ENCODE measurements at places on chromosomes 5 and 9.

GRCh38 chr5:133894143-133894542 is 74.3 kb downstream of the C5orf15 start:
- DNase-seq, result no peak

DNA sequence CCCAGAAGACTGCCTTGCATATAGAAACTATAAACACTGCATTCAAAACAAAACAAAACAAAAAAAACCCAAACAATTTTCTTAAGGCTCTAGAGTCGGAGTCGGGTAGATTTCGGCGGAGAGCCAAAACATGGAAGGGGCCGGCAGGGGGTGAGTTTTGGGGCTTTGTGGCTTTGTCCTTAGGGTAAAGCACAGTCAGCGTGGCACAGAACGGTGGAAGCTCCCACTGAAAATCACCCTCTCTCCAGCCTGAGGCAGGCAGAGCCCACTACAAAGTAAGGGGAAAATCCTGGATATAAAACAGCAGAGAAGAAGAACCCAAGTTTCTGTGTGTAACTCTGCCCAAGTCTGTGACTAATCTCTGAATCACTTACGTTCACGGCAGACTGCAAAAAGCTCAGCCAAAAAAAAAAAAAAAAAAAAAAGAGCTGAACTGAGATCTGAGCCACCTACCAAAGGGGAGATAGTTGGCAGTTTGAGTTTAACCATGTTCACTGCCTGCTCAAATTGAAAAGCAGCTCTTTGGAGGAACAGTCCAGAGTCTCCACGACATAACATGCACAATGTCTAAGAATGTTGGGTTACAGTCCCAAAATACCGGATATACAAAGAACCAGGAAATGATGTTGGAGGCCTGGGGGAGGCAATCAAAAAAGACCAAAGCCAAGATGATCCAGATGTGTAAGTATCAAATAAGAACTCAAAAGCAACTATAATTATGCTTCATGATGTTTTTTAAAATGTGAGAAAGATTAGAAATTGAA is 26.6 kb upstream of the OR2K2 start:
- no peak for DNase-seq

GRCh38 chr9:114223564-114224246 is 68.4 kb downstream of the COL27A1 start:
- no peak for DNase-seq

DNA sequence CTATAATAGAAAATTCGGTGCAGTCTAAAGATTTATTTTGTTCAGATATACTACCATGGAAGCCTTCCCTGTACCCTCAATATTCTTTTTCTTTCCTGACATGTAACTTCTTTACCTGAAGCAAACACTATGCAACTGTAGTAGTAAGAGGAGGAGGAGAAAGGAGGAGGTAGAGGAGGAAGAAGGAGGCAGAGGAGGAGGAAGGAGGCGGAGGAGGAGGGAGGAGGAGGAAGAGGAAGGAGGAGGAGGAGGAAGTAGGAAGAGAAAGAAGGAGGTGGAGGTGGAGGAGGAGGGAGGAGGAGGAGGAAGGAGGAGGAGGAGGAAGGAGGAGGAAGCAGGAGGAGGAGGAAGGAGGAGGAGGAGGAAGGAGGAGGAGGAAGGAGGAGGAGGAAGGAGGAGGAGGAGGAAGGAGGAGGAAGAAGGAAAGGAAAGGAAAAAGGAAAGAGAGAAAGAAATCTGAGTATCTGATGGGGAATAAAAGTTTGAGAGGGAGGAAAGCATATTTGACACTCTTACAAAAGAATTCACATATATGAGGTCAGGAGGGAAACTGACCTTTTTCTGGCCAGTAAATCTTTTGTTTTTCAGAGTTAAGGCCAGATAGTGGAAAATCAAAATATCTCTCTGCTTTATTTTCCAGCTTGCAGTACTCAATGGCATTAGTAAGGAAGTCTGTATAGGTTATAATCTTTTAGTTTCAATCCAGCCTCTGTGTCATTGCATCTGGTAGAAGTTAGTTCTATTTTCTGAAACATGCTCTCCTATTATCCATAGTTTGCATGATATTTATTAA is 114.5 kb upstream of the LPAR1 start:
- no peak for DNase-seq

GRCh38 chr9:126501383-126502331 is 112.1 kb upstream of the LMX1B start:
- DNase-seq, result no peak

DNA sequence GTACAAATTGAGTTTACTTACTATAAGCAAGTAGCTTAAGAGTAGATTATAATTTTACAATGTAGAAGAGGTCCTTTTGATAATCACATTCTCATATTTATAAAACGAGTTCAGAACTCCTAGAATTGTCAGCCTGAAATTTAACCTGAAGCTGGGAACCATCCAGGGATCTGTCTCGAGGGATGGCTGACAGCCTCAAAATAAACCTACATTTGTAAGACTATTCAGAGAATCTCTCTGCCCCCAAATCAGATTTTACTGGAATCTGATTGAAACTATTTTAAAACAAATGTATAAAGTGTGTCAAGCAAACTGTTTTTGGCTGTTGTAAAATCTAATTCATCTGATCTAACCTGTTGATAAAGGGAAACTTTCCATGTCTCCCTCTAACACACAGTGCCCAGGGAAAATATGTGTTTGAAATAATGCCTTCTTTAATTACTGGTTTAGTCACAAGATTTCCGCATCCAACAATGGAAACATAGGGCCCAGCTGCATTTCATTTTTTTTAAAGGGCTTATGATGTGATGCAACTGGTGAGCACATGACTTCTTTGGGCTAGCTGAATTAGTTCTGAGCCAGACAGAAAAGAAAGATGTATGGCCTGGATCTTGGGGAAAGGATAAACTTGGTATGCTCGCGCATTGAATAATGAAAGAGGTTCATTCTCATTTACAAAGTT is 30.3 kb downstream of the SLC25A46 start:
- DNase-seq, result no peak

GRCh38 chr5:90709323-90710155 is 150.9 kb downstream of the ADGRV1 start:
- DNase-seq, result no peak

DNA sequence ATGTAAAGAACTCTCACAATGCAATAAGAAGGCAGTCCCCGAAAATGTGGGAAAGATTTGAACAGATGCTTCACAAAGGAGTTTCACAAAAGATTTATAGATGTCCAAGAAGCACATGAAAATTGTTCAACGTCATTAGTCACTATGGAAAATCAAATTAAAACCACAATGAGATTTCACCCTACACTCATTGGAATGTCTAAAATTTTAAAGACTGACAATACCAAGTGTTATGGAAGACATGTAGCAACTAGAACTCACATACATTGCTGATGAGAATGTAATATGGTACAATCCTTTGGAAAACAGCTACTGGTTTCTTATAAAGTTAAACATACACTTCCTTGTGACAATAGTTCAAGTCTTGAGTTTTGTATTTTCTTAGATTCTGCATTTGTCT is 11.0 kb upstream of the RECK start:
- no peak for DNase-seq

GRCh38 chr5:2675548-2675947 is 75.9 kb downstream of the IRX2 start:
- no peak for DNase-seq

GRCh38 chr9:132945186-132946130 is 1.0 kb upstream of the TSC1 start:
- DNase-seq, result no peak

DNA sequence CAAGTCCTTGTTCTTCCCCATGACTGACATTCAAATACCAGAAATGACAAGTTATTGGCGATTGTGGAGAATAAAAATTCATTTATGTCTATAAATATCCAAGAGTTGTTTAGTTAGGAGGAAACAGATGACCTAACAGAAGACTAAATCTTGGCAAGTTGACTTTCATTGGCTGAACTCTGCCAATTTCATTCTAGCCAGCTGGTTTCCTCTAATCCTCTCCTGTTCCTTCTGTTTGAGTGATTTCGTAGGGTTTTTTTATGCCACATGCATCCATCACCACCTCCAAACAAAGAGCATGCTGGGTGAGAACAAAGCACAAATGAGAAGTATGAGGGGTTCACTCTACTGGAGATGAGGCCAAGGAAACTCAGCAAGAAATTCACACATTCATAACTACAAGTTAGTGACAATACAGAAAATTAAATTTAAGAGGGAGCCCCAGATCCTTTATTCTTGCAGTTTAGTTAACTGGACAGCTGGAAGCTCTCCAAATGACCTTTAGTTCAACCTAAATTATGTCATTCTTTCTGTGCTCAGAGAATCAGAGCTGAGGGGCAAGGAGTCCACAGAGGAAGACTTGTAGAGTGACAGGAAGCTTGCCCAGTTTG is 932.0 kb downstream of the TLE4 start:
- no peak for DNase-seq

DNA sequence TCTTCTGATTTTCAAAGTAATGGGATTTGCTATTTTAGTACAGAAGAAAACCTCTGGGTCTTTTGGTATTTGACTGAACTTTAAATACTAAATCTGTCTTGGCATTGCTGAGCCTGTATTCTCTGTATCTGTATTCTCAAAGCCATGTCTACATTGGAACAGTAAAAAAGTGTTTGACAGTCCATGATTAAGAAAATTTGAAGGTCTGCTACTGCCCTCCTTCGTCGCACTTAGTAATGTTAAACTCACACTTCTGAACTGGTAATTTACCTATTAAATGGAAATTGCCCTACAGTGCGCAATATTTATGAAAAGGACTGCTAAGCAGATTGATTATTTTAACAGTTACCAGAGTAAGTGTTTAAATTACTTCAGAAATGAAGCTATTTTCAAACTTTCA is 165.7 kb upstream of the SMC2 start:
- no peak for DNase-seq

DNA sequence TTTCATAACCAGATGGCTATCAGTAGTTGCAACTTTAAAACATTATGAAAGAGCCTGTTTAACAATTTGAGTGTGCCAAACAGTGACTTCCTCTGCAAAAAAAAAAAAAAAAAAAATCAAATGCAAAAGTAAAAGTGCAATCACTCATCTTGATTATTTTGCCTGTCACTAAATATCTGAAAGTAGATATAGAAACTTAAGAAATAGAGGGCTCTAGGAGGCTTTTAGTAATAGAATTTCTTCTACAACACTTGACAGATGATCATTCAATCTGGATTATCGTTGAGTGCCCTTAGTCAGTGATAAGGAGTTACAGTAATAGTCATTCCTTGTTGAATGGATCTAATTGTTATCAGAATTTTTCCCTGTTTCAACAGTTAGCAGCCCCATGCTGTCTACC is 101.8 kb downstream of the CETN3 start:
- no peak for DNase-seq

- DNase-seq, result no peak
Measured at GRCh38 chr5:179371681-179372680, 26.7 kb upstream of the ADAMTS2 start.

DNA sequence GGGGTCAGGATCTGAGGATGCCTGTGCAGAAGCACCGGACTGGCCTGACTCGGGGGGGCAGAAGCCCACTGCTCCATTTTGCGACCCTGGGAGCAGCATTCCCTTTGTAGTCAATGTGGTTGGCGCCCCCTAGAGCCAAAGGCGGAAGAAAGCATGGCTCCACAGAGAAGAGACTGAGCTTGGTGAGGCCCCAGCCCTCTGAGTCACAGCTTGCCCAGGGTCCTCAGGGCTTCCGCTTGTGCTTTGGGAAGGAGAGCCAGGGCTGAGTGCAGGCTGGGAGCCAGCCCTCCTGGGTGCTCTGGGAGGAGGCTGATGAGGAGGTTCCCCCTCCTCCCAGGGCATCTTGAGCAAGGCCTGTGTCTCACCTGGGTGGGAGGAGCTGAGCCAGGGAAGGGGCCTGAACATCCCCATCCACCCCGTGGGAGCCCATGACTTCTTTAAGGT is 5.5 kb upstream of the AQP3 start:
- DNase-seq, result peak; percentile 31

DNA sequence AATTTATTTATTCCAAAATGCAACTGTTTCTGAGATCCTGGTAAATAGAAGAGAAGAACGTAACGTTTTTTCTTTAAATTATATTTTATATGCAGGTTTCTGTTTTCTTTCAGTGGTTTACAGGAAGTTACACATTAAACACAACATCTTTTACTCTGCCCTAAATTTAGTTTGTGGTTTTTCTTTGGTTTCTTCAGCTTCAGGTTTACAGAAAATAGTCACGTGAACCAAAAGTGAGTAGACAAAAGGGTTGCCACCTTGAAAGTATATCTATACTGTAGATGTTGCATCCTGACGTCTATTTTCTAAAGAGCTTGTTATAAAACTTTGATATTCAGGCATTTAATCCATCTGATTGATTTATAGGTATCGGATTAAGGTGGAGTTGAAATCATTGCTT is 1236.6 kb downstream of the MAT2B start:
- no peak for DNase-seq

DNA sequence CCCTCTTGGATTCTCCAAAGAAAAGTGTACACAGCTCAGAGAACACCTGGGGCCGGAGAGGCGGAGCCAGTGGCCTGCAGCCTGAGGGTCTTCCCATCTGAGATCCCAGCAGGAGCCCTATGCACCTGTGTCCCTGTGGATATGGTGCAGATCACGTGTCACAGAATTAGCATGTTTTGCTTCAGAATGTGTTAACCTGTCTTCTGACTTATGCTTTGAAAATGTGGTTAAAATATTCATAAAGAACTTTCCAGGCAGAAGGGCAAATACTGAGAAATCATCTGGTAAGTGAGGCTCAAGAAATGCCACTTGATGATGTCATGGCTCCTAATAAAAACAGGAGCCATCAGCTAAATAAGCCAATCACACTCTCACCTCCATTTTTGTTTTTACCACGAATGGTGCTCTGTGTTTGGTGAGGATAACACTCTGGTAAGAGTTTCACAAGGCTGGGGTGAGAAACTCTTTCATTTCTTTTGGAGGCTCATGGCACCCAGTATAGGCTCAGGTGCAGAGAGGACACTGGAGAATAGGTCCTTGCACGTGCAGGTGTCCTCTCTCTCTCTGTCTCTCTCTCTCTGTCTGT is 279.8 kb downstream of the FSTL4 start:
- no peak for DNase-seq

DNA sequence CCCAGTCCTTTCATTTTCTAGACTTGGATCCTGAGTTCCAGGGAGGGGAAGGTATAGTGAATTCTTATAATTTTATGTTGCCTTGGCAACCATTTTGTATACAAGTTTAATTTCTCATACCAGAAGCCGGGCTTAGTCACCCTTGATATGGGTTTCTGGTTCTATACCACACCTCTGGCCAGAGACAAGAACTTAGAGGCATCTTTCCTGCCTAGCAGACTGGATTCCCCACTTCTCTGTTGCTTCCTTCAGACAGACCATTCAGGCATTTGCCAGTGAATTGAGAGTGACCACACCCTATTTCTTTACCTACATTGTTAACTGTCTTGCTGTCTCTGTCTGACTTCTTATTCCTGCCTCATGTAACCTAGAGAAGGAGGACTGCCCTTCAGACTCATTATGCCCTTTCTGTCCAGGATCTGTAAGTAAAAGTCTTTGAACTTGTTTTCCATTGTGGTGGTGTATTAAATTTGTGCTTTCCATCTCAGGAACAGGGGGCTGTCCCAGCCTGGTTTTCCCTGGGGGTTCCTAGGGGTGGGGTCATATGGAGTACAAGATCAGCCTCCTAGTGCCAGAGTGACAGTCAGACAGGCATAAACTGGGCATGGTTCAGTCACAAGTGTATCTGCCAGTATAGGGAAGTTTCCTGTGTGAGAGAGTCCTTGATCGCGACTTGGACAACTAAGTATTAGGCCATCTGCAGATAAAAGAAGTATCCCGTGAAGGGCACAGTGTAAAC is 27.4 kb downstream of the TNFSF8 start:
- no peak for DNase-seq

All from activated CD8-positive, alpha-beta memory T cell treated with anti-CD3 and anti-CD28 coated beads for 48 hours (primary cell).